Right cardiac atrium (tissue), 5 donors: ENCODE measurements at places on chromosomes 4 and X. TPM values are rescaled to one million over a fixed set of nuclear protein-coding genes. Genes with fewer than 3 reads are reported as not detected.
A peak's percentile ranks its signal among the peaks of the same experiment; 100 is the strongest.

GRCh38 chrX:7996414-7996813 lies 69.2 kb upstream of the PNPLA4 start:
- no peak for DNase-seq

DNA sequence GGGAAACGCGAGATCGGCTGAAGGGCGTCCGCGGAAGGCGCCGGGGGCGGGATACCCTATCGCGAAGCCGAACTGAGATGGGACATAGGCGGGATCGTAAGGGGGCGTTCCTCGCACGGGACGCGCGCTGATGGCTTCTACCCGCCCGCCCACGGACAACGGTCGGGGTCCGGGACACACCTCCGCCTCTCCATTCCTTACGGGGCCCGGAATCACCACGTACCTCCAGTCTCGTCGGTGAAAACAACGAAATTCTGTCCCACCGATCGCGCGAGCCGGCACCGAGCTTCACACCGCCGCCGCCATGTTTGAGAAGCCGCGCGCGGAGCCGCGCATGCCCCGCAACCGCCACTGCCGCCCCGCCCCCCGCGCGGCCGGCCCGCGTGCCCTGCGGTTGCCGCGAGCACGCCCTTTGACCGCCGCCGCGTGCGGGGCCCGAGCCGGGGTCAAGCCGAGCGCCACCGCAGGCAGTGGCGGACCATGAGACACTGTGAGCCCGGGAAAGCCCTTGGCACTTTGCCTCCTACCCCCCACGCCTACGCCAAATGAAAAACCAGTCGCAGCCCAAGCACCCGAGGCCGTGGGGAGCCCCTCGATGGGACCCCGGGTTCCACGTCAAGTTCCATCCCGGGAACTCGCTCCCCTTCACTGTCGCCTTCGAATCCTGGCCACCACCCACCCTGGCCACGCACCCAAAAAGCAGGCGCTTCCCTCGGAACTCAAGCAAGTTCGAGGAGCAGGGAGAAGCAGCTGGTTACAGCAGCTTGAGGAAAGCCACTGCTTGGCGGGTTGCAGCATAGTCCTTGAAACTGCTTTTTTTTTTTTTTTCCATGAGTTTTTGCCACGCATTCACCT lies at the start of gene SCML2:
SCML2 (minus strand) TSS at position 320 of the 855 bp plus-strand sequence. CDS start 20,617 bp downstream, outside the sequence.
- peak; percentile 41 for DNase-seq

- DNase-seq = no peak
Measured at GRCh38 chrX:138127314-138127713, 561.4 kb downstream of the ZIC3 start.

DNA sequence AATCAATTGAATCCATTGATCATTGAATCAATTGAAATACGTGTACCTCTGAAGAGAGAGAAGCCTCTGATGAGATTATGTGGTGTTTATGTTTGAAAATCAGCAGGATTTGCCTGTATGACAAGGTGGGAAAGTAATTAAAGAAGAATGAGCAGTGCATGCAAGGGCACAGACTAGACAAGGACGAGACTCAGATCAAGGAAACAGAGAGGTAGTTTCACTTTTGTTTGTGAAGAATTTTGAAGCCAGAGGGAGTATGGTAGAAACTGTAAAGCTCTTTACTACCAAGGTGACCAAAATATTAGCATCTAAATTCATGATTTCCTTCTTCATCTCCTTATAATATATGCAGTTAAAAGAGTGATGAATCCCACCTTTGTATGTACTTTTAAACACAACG lies 1830.0 kb upstream of the IGFBP7 start:
- no peak for DNase-seq

GRCh38 chr4:138935-139334 lies 14.6 kb downstream of the ZNF718 start:
- no peak for DNase-seq

- DNase-seq = peak; percentile 88
Measured at GRCh38 chrX:53440621-53441517, 6.7 kb upstream of the HSD17B10 start.

DNA sequence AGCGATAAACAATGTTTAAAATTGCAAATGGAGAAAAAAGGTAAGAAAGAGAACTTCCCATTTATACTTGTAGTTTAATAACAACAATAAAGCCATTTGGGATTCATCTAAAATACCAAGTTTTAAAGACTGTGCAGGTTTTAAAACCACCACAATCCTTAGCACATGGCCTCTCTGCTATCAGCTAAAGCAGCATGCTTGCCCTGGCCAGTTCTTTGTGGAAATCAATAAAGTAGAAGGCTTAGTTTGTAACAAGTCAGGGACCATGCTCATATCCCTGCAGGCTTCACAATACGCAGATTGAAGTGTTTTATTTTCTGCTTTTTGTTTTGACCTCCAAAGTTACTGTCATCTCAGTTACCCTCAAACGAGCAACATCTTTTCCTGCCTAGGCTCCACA lies 249.5 kb downstream of the INPP4B start:
- DNase-seq = no peak

DNA sequence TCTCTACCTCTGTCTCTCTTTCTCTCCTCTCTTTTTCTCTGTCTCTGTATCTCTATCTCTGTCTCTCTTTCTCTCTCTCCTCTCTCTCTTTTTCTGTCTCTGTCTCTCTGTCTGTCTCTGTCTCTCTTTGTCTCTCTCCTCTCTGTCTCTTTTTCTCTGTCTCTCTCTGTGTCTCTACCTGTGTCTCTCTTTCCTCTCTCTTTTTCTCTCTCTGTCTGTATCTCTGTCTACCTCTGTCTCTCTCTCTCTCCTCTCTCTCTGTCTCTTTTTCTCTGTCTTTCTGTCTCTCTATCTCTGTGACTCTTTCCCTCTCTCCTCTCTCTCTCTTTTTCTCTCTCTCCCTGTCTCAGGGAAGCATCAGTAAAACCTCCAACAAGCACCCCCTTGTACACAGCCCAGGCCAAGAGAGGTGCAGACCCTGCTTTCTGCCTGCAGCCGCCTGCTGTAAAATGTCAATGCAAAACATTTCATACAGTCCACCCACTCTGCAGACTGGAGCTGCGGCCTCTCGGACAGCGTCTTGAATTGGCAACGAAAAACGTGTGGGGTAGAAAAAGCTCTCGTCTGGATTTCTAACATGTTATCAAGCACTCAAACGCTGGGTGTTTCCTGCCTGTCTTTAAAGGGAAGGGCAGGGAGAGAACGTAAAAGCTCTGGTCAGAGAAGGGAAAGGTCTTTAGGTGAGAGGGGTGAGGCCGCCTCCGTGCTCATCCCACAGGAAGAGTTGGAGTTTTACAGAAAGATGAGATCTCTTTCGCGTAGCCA lies 3.7 kb upstream of the SHOX start:
- no peak for DNase-seq

DNA sequence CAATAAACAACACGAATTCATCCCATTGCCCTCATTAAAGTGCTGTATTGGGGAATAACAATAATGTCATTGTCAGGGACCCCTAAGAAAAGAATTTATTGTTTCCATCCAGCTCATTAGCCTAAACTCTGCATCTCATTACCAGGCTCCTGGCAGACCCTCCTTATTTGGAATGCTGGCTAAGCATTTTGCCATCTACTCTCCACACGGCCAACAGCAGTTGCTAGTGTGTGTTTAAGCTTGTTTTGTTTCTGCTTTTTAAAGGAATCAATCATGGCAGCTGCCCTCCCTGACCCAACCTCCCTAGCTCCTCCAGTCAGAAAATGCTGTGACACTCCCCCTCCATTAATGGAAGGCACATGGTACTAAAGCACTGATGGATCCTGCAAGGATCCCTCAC lies 43.5 kb downstream of the GATB start:
- no peak for DNase-seq

DNA sequence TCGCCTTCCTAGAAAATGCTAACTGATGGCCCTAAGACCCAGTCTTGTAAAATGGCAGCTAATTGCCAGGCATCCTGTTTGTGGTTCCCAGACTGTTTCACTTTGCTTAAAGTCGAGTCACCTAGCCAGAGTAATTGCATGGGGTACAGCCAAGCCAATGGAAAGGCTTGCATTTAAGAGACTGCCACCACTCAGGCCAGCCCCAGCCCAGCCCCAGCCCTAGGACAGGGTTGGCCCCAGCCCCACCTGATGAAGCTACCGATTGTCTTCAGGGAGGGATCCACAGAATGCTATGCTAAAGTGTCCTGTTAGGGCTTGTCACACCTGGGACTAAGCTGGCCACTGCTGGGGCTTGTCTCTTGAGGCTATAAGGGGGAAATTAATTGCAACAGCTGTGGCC lies 194.6 kb upstream of the KLF3 start:
- no peak for DNase-seq

GRCh38 chrX:68681443-68681941 lies 34.0 kb downstream of the STARD8 start:
- DNase-seq = no peak

- peak; percentile 47 for DNase-seq
Measured at GRCh38 chr4:105624530-105624929, 72.1 kb downstream of the ARHGEF38 start.

- no peak for DNase-seq
Measured at GRCh38 chr4:172125443-172125842, 312.2 kb downstream of the GALNTL6 start.

GRCh38 chr4:5972571-5972970 lies 45.7 kb downstream of the C4orf50 start:
- no peak for DNase-seq

- DNase-seq = peak; percentile 36
Measured at GRCh38 chr4:156169011-156169410, 215.3 kb upstream of the CTSO start.

- peak; percentile 66 for DNase-seq
Measured at GRCh38 chrX:53317365-53318069, 36.1 kb upstream of the IQSEC2 start.

DNA sequence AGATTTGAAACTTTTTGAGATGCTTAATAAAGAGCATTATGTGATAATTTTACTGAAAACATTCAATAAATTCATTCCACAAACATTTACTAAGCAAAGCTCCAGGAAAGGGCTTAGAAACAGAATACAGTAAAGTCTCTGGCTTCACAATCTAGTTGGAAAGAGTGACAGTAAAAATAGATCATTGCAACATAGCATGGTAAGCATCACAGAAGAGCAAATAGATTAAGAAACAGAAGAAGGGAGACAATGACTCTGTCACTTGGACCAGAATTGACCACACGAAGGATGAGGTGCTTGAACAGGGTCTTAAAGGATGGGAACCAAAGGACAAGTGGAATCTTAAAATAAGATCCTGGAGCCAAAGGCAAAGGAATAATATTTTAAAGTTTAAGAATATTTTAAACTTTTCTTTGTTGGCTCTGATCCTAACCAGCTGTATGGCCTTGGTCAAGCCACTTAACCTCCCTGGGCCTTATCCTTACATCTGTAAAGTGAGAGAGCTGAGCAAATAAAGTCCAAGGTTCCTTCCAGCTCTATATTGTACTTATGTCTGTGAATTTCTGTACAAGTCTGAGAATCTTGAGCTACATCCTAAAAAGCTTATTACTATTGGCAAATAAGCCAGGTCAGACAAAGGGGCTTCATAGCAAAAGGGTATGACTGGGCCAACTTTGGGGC lies 33.9 kb downstream of the SEC24D start:
- DNase-seq = no peak

- DNase-seq = no peak
Measured at GRCh38 chr4:142467088-142467487, 379.0 kb downstream of the INPP4B start.

DNA sequence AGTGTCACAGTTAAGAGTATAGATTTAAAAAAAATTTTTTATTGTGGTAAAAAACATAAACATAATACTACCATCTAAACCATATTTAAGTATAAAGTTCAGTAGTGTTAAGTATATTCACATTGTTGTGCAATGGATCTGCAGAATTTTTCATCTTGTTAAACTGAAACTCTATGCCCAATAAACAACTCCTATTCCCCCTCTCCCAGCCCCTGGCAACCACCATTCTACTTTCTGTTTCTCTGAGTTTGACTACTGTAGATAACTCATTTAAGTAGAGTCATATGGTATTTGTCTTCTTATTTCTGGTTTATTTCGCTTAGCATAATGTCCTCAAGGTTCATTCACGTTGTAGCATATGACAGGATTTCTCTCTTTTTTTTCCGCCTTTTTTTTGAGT lies 112.4 kb downstream of the PTTG2 start:
- DNase-seq = no peak

GRCh38 chr4:127174616-127175015 lies 458.1 kb upstream of the INTU start:
- no peak for DNase-seq

DNA sequence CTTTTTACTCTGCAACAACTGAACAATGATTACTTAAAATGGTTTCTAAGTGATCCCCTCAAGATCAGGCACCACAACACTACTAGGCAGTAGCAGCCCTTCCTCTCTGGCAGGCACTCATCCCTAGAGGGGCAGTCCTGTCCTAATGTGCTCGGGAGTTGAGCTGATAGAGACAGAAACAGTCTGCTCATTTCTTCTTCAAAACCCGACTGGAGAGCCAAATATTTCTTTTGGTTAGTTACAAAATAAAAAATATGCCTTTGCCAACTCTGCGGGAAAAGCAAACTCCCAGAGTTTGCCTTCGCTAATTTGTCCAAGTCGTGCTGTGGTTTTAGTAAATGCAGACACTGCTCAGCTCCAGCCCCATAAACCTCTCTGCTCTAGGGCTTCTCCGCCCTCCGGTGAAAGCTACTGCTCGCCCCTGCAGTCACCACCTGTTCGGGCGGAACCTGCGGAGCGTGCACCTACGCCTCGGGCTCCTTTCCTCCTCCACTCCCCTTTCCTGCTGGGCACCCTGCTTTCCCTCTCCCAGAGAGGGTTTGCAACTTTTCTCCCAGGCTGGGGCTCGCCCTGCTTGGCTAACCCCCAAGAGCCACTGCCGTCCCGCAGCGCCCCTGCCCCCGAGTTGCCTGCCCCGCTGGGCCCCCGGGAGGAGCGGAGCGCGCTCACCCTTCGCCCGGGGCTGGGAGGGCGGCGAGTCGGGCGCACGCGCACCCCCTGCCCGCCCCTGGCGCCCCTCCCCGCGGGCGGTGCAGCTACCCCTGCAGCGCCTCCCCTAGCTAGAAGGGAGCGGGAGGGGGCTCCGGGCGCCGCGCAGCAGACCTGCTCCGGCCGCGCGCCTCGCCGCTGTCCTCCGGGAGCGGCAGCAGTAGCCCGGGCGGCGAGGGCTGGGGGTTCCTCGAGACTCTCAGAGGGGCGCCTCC lies at the start of gene NPNT:
NPNT (plus strand) TSS at position 812 of the 923 bp plus-strand sequence. CDS start 182 bp downstream, outside the sequence.
- DNase-seq = peak; percentile 62

DNA sequence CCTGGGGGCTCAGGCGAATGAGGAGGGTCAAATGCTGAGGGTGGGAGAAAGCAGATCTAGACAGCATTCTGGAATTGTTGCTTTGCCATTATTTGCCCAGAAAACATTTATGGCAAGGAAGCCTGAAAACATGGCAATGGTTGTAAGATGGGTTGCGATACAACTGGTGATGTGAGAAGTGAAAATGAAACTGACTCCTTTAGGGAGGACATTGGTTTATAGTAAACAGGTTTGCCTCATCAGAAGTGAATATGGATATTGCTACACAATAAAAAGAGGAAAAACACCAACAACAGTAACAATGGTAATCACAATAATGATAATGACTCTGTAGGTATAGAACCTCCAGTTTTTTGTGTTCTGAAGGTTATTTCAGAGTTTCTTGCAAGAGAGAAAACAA lies 107.0 kb upstream of the TBC1D9 start:
- DNase-seq = no peak

- no peak for DNase-seq
Measured at GRCh38 chrX:78650906-78651437, 8.2 kb downstream of the RTL3 start.

Gene GAGE13
- total RNA-seq = not detected

Gene INPP4B
- 8.5 TPM for total RNA-seq

Gene SOX3
- total RNA-seq = not detected

Gene LUZP4
- total RNA-seq = not detected

Gene KCNIP4
- not detected for total RNA-seq

Gene HPGD
- total RNA-seq = 0.86 TPM

Gene NXF2B
- not detected for total RNA-seq

Gene CFAP47
- not detected for total RNA-seq

Gene RTL9
- total RNA-seq = 0.64 TPM

Gene PAGE2
- total RNA-seq = not detected

Gene AFM
- total RNA-seq = not detected

Gene HMX1
- total RNA-seq = not detected

Gene MBTPS2
- 12.2 TPM for total RNA-seq

Gene SEC24D
- total RNA-seq = 24.5 TPM
